RCC 7860 (cell line): ENCODE measurements at places on chromosomes 11 and 22.
A peak's percentile ranks its signal among the peaks of the same experiment; 100 is the strongest.

- no peak for DNase-seq
Measured at GRCh38 chr11:46381048-46381818, at the start of gene MDK. TSS of gene MDK (plus strand) at chr11:46381669. CDS start at chr11:46382058, 389 bp downstream.

DNA sequence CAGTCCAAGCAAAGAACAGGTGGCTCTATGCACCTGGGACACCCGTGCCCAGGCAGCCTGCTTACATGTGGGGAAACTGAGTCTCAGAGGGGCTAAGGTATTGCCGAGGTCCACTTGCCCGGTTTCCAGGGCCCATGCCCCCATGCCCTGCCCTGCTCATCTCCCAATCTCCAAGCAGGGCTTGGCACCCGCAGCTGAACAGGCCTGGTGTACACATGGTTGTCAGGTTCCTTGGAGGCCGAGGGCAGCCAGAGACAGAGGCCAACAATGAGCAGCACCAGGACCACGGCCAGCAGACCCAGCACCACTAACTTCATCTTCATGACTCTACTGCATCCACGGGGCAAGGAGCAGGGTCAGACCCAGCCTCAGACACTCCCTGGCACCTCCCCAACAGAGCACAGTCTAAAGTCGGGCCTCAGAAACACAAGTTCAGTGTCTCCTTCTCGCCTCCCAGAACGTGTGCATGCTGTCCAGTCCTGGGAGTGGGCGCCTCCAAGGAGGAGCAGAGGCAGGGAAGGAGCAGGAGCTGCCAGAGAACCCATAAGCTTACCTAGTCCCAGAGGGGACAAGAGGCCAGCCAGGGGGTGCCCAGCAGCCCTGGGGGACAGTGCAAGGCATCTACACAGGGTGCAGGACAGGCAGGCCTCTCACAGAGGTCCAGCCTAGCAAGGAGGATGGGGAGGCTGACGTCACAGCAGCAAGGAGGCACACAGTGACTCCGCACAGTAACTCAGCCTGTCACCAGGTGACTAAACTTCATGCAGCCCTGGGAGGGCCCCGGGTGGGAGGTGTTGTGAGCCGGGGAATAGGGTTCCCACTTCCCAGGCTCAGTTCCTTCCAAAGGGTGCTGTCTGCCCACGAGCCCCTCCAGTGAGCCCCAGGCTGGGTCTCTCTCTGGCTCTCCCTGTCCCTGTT is 20.2 kb upstream of the RGL4 start:
- DNase-seq, result no peak

- no peak for DNase-seq
Measured at GRCh38 chr22:44441401-44442185, 56.4 kb downstream of the RTL6 start.

- no peak for DNase-seq
Measured at GRCh38 chr22:48772286-48772907, 1055.3 kb downstream of the BRD1 start.

- peak; percentile 92 for DNase-seq
Measured at GRCh38 chr11:76770642-76771445, 12.3 kb upstream of the TSKU start.

- DNase-seq, result no peak
Measured at GRCh38 chr22:44186737-44187136, 6.0 kb downstream of the PARVG start.

DNA sequence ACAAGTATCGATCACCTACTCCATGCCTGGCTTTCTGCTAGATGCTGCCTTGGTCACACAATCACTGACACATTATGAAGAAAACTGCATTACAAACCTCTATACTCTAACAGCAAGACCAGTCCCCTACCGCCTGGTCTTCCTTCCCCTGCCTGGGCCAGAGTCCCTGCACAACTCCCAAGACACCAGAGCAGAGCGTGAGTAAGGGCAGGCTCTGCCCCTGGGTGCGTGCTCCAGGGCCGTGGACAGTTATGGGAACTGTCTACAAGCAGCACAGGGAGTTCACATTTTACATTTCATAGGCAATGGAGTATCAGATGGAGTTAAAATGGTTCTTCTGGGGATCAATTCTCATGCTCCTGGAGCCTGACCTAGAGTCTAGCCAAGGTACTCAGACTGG is 6.5 kb downstream of the FZD4 start:
- no peak for DNase-seq

- DNase-seq, result no peak
Measured at GRCh38 chr11:79308429-79308828, 132.4 kb downstream of the TENM4 start.

GRCh38 chr22:32775957-32776356 is 25.5 kb upstream of the TIMP3 start:
- DNase-seq, result no peak

- DNase-seq, result peak; percentile 37
Measured at GRCh38 chr22:32024796-32025195, 18.3 kb upstream of the SLC5A1 start.

- no peak for DNase-seq
Measured at GRCh38 chr22:48605856-48606481, 1221.7 kb downstream of the BRD1 start.

GRCh38 chr11:60971520-60971919 is at the start of gene CD6:
TSS of gene CD6 (plus strand) at chr11:60971680. CDS start at chr11:60971866, 186 bp downstream.
- DNase-seq, result no peak

GRCh38 chr11:68460741-68461574 is at the start of gene PPP6R3:
TSS of gene PPP6R3 (plus strand) at chr11:68460752. CDS start at chr11:68537665, 76,913 bp downstream.
- no peak for DNase-seq

- DNase-seq, result no peak
Measured at GRCh38 chr22:24428751-24429410, 1.5 kb downstream of the ADORA2A start.

DNA sequence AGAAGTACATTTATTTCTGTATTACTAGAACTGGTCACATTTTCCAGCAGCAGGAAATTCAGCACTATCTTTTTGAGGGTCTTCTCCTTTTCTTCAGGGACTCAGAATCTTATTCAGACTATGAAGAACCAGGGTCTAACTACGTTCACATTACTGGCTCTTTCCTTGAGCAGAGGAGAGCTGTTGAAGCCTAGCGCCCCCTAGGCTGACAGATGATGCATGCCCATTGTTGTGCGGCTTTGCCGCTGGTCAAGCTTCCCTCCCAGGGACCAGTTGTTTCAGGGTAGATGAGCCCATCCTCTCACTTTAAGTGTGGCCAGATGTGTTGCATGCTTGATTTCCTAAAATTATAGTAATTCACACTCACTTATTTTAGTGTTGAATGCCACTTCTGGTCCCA is 168.2 kb upstream of the PDGFD start:
- DNase-seq, result no peak

DNA sequence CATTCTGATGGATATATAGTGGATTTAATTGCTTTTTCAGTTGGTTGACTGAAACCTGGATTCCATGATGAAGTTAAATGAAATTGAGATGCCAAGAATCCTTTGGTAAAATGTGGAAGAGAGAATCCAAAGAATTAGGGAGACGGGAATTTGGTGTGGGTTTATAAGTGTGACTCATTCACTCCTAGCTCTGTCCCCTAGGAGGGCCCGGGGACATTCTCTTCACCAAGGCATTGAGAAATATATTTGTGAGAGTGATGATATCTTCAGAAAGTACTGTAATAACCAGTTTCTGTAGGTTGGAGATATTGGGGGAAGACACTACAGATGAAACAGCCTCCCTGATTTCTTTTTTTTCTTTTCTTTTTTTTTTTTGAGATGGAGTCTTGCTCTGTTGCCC is 13.6 kb upstream of the PHOX2A start:
- no peak for DNase-seq

DNA sequence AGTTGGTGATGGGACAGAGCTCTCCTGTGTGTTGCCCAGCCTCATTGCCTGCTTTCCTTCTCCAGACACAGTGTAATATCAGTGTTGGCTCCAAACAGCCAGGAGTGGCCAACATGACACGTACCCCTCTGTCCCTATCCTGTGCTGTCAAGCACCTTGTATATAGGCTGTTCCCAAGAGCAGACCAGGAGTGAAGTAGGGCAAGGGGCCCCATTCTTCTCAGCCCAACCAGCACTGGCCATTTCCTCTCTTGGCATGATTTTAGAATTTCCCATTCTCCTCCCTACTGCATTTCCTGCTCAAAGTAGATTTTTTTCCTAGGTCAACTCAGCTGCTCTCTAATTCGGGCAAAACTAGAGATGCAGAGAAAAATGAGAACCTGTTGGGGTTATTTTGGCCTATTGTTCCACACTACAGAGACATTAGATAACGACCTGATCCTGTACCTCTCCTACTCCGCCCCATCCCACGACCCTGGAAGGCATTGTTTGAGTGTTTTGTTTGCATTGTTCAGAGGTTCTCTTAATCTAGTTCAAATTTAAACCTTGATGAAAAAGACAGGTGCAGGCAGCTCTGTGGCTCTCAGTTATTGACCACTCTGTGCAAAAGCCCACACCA is 95.6 kb downstream of the RASSF10 start:
- no peak for DNase-seq

GRCh38 chr22:40826984-40827741 is 8.0 kb upstream of the SLC25A17 start:
- no peak for DNase-seq

DNA sequence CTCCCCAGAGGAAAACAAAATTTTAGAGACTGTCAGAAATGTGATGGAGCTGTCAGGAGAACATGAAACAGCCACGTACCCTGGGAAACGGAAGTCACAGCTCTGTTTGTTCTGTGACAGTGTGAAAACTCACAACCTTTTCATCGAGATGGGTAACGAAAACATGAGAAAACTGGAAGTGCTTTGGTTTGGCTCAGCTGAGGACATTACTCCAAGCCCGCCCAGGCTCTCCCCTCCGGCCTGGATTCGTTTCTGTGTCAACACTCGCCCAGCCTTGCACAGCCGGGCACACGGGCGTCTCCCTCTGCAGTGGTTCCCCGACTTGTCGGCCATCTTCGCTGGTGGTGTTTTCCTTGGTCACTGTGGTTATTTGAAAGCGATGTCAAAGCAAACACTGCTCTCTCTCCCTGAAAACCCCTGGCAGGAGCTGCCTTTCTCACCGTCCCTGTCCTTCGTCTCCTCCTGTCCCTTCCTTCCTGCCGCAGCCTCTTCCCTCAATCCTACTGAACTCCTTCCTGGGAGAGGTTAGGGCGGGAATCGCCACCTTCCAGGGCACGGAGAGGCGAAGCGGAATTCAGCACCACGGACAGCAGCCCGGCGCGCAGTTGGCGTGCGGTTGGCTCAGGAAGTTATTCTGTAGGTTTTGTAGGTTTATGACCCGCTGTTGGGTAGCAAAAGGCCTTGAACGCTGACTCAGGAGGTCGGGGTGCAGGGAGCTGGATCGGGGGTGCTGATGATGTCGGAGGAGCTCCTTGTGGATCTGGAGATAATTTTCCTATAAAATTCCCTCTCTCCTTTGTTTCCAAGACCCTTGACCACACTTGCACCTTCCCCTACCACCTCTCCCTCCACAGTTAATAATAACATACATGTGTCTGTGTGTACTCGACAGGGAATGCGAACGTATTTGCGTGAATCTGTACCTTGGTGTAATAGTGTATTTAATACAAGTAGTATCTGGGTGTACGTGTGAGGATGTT is 13.1 kb upstream of the RPS19BP1 start:
- DNase-seq, result no peak

- no peak for DNase-seq
Measured at GRCh38 chr11:95035316-95035715, 10.3 kb downstream of the KDM4E start.

GRCh38 chr11:2462986-2463765 is 18.4 kb downstream of the KCNQ1 start:
- no peak for DNase-seq

GRCh38 chr22:44735518-44736428 is 16.6 kb upstream of the ARHGAP8 start:
- peak; percentile 10 for DNase-seq

GRCh38 chr11:69918938-69919650 is 99.9 kb upstream of the FGF3 start:
- DNase-seq, result peak; percentile 8

GRCh38 chr22:22429369-22430108 is 79.0 kb downstream of the ZNF280B start:
- DNase-seq, result no peak

- no peak for DNase-seq
Measured at GRCh38 chr11:65014726-65015227, 817 bp downstream of the ARL2 start.

DNA sequence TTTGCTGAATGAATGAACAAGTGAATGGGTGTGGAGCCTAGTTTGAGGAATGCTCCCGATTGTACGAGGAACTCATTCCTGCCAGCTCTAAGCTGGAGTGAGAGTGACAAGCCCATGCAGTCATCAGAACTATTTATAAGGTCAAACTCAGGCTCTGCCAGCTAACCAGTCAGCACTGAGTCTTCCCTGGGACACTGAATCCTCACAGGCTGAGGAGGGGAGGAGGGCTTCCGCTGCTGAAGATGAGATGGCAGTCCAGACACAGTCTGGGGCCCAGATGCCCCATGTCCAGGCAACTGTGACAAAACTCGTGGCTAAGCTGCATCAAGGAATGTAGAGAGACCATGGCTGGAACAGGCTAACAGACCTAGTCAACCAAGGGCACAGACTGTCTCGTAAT is 4.0 kb downstream of the LRP4 start:
- DNase-seq, result peak; percentile 94

GRCh38 chr11:116837231-116838091 is at the start of gene APOA1:
TSS of gene APOA1 (minus strand) at chr11:116837622. CDS start at chr11:116837387, 235 bp downstream.
- no peak for DNase-seq

DNA sequence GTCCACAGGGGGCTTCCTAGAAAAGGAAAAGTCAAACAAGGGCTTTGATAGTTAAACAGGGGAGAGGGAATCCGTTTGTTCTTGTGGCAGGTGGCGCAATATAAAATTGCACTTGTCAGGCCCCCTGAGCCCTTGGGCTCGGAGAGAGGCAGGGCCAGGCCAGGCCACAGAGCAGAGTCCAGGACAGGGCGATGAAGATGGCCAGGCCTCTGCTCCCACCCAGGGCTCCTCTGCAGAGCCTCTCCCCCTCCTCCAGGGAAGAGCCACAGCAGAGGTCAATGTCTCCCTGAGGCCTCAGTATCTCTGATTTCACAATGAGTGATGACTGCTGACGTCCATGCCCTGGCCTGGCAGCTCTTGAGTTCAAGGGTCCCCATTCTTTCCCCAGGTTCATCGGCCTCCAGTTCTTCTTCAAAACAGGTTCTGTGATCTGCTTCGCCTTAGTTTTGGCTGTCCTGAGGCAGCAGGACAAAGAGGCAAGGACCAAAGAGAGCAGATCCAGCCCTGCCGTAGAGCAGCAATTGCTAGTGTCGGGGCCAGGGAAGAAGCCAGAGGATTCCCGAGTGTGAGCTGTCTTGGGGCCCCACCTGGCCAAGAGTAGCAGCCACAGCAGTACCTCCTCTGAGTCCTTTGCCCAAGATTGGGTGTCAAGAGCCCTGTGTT is 36.4 kb upstream of the TPBGL start:
- no peak for DNase-seq

- no peak for DNase-seq
Measured at GRCh38 chr11:121282886-121283502, 9.6 kb upstream of the SC5D start.

GRCh38 chr11:16611926-16612565 is 126.4 kb upstream of the C11orf58 start:
- no peak for DNase-seq

GRCh38 chr11:27592098-27592780 is 85.7 kb upstream of the LIN7C start:
- no peak for DNase-seq

- no peak for DNase-seq
Measured at GRCh38 chr11:23680488-23681230, 816.2 kb upstream of the LUZP2 start.

- no peak for DNase-seq
Measured at GRCh38 chr11:5226732-5227310, at the start of gene HBB. TSS of gene HBB (minus strand) at chr11:5227071. CDS start at chr11:5227021, 50 bp downstream.

- DNase-seq, result no peak
Measured at GRCh38 chr11:43686207-43686606, 5.7 kb downstream of the HSD17B12 start.

- DNase-seq, result no peak
Measured at GRCh38 chr22:46757104-46757503, 5.3 kb upstream of the TBC1D22A start.
